ENCODE measurements at places on chromosomes 13 and 19. TPM values are rescaled to one million over a fixed set of nuclear protein-coding genes. Genes with fewer than 3 reads are reported as not detected.

KASH5 gene
- 0.30 TPM for total RNA-seq

ZNF837 gene
- total RNA-seq, result 2.3 TPM

DNA sequence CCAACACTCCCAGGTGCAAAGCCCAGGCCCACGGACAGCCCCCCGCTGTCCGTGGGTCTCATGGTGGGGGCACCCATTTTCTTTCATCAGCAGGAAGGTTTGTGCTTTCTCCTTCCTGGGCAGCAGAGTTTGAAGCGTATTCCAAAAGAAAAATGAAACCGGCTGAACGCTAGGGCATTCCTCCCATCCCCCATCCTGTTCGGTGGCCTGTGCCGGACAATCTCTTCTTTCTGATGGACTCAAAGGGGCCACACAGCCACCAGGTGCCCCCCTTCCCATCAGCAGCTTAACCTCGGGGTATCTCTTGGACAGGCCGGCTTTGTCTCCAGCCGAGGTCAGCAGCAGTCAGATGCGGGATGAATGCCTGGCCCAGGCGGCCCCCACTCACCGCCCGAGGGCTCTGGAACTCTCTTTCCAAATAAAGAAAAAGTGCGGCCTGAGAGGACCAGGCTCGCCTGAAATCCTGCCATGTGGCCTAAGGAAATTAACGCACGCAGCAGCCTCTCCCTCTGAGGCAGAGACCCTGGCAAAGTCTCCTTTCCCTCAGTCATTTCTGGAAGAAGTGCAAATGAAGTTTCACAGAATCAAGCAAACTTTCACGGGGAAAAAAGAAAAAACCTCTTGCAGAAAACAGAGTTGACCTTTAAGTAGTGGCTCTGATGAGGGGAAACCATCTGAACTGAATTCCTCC is 67.8 kb downstream of the RASA3 start:
- peak; percentile 63 for DNase-seq

- DNase-seq, result no peak
These were observed 2.8 kb upstream of the ZNF181 start for GRCh38 chr19:34731019-34731829.

Data from spinal cord (tissue), 10 donors.